Left cardiac atrium (tissue), 4 donors: ENCODE measurements at places on chromosomes 13 and 19. TPM values are rescaled to one million over a fixed set of nuclear protein-coding genes. Genes with fewer than 3 reads are reported as not detected.

GRCh38 chr19:46840498-46840942 is 10.1 kb downstream of the AP2S1 start:
- peak; percentile 61 for DNase-seq

DNA sequence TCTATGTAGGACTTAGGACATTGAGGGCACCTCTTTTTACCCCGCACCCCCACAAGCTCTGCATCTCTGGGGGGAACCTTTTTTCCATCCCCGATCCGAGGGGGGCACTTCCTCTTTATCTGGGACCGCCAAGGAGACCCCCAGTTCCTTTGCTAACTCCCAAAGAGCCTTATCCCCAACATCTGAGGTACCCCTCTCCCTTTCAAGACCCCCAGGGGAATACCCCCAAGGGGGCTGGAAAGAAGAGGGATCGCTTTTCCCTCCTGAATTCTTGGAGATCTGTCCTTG is 1.1 kb downstream of the TNFSF9 start:
- DNase-seq = no peak

DNA sequence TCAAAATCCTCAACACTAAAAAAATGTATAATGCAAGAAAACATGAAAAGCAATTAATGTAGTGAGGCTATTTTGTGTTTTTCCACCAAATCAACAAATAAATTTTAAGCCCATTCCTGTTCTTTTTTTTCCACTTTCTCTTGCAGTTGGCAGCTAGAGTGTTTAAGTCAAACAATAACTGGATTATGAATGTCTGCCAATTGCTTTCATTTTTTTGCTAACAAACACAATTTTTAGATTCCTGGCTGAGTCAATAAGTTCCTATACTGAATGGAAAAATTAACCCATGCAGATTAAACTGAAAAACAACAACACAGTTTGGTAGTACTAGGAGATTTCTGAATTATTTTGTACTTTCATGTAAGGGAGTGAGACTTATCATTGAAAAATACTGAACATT is 232.4 kb downstream of the SLITRK5 start:
- DNase-seq = no peak

- DNase-seq = no peak
Measured at GRCh38 chr13:101343128-101343787, 73.0 kb downstream of the NALCN start.

DNA sequence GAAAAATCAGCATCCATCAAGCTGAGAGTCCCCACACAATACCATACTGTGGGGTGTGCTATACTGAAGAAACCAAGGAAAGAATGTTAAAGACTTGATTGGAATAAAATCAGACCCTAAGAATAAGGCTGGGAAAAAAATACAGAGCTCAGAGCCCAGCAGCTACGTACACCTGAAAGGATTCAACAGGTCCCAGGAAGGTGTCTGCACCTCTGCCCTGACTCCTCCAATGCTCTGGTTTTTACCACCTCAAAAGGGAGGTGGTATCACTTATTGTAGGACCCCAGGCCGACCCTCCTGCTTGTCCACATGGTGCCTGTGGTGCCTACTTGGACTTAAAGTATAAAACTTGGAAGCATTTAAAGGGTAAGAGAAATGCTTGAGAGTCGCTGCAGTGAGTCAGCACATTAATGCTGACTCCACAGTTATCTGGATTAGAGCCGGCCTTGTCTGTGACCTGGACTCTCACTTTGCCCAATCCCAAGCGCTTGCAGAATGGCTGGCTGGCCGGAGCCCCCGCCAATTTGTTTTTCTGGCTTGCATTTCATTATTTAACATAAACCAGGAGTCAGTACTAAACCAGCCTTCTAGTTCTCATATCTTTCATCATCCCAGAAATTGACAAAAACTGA is 110.1 kb downstream of the FGF14 start:
- DNase-seq = no peak

- DNase-seq = no peak
Measured at GRCh38 chr19:8466018-8466417, 21.2 kb downstream of the HNRNPM start.

Gene WDR87
- total RNA-seq = not detected
